Activated T-cell treated with anti-CD3 and anti-CD28 coated beads, Interleukin-2, amount 50 U/mL, for 48 hours (primary cell): ENCODE measurements at places on chromosomes 5 and 9.

DNA sequence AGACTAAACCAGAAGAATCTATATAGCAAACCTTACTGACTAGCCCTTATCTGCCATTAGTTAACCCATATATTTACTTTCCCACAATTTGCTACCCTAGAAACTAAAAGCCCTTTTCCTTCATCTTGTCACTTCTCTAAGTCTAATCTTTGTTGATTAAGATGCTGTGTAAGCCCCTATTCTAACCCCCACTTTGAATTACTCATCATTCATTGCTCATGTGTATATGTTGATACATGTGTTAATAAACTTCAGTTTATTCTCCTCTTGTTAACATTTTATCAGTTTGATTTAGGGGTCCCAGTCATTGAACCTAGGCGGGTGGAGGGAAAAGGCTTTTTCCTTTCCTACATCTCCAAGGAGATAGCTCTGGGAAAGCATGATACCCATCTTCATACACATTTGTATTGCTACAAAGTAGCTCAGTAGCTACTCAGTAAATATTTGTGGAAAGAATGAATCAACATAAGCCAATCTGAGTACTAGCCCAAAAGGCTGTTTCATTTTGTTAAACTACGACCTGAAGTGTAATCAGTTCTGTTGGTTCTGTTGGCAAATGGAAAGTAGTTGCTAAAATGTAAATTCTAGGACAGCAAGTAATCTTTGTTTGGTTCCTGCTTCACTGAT, 35.1 kb upstream of the NDFIP1 start:
- no peak for DNase-seq

- no peak for DNase-seq
Observed at GRCh38 chr5:95841914-95842812, 19.6 kb upstream of the GLRX start.

- no peak for DNase-seq
Observed at GRCh38 chr5:136208916-136209315, 16.0 kb upstream of the SMIM32 start.

- DNase-seq, result no peak
Observed at GRCh38 chr5:2721385-2722138, 29.9 kb downstream of the IRX2 start.

DNA sequence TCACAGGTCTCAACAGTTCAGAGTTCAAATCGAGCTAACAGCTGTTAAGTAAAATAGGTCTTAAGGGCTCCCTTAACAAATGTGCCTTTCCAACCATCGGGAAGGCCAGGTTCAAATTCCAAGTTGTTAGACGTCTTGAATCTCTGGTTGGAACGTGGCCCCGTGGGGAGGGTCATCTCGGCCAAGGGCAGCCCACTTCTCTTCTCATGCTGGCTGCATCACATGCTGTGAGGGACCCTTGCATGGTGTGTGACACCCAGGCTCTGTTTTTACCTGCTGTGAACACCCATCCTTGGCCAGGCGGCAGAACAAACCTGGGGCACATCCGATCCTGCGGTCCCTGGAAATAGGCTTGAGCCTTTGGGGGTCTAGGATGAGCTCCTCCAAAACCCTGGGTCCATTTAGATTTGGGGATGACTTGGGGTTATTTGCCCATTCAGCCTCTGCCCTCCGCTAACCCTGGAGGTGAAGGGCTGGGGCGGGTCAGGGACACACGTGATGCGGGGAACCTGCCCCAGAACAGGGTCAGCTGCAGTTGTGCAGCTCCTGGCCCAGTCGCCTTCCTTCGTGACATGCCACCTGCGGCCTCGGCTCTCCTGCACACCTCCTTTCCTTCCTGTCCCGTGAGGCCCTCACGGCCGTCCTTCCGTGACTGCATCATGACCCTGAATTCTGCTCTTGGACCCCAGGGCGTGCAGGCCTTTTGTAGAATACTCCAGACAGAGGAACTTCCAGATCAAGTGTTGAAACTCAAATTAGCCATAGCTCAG, 45.9 kb downstream of the BOD1 start:
- DNase-seq, result no peak

- DNase-seq, result no peak
Observed at GRCh38 chr9:113310538-113310937, 7.4 kb upstream of the RNF183 start.

- no peak for DNase-seq
Observed at GRCh38 chr5:137192293-137192743, 306.8 kb downstream of the SPOCK1 start.

- DNase-seq, result no peak
Observed at GRCh38 chr9:7907551-7908337, 108.2 kb upstream of the DMAC1 start.

GRCh38 chr9:74771672-74772071, 116.0 kb downstream of the TRPM6 start:
- no peak for DNase-seq

DNA sequence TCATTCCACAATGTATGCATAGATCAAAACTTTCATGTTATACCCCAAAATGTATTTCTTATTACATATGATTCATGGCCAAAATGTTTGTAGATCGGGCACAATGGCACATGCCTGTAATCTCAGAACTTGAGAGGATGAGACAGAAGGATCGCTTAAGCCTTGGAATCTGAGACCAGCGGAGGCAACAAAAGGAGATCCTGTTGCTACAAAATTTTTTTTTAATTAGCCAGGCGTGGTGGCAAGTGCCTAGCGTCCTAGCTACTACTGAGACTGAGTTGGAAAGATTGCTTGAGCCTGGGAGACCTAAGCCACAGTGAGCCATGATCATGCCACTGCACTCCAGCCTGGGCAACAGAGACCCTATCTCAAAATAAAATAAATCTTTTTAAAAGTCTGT, 89.9 kb downstream of the MAPKAP1 start:
- DNase-seq, result no peak

DNA sequence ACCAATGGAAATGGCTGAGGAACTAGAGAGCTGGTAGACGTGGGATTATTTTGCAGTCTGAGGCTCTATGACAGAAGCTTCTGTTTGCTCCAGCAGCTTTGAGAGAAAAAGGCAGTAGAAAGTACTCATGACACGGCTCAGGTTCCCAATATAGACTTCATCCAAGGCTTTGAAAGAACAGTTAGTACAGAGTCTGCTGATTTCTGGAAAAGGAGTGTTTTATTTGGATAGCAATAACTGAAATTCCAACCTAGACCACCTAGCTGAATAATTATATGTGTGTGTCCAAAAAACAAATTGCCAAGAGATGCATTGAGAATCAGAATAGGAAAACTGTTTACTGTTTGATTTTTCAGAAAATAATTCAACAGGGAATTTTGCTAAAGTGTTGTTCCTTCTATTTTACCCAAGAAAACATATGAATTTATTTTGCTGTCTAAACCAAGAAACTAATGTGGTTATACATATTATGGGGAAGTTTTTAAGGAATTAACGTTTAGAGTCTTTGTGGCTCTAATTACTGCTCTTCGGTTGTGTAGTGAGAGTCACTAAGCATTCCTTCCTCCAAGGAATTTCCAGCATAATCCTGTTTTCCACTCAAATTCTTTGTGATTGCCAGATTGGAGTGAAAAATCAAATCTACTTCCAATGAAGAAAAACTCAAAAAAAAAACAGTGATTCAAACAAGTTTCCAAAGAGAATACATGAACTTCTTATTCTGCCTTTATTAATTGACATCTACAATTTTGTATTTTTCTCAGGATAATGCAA, 18.1 kb upstream of the MTX3 start:
- DNase-seq, result no peak

DNA sequence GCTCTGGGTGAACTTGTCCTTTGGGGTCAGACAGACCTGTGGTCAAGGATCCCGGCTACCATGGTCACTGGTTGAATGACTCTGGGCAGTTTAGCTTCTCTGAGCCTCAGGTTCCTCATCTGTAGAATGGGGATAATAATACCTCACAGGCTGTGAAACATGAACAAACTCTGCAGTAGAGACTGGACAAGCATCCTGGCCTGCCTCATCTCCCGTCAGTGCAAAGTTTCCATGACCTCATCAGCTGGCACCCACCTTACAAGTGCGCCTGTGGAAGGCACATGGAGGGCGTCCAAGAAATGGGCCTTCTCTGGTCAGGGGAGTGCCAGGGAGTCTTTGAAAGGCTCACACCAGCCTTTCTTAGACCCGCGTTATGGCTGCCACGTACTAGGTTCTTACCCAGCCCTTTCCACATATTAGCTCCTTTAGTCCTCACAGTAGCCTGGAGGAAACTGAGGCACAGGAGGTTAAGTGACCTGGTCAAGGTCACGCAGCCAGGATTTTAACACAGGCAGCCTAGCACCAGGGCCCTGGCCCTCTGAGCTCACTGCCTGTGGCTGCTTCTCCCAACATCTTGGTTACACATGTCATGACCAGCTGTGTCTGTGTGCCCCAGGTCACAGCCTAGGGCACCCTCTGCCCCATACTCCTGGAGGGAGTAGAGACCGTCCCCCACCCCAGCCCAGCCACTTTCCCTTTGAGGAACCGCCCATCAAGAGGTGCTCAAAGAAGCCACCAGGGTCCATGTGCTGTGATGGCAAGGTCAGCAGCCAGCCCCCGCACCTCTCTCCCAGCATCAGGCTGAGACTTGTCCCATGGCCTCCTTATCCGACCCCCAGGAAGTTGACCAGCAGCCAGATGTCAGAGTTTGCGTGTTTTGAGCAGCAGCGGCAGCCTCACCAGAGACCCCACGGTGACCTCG, 39.4 kb upstream of the RPL26L1 start:
- DNase-seq, result no peak

DNA sequence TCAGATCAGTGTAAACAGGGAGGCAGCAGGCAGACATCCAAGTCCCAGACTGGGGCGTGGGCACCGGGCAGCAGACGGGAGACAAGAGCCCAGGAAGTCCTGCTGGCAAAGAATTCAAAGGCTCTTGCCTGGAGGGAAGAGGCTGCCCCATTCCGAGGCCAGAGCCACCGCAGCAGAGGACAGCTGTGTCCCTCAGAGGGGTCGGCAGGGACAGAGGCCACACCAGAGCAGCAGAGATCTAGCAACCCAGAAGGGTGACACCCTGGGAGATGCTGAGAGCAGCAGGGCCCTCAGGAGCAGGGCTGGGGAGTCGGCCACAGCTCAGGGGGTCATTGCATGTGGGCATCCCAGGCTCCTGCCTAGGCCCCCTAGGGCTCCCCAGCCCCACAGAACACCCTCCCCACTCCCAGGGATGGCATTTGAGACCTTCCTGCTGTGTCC, 29.1 kb downstream of the ADAMTS2 start:
- no peak for DNase-seq

GRCh38 chr5:96067251-96067650, 105.6 kb upstream of the ELL2 start:
- DNase-seq, result no peak

- no peak for DNase-seq
Observed at GRCh38 chr9:93417538-93417937, 33.9 kb upstream of the FAM120A start.

DNA sequence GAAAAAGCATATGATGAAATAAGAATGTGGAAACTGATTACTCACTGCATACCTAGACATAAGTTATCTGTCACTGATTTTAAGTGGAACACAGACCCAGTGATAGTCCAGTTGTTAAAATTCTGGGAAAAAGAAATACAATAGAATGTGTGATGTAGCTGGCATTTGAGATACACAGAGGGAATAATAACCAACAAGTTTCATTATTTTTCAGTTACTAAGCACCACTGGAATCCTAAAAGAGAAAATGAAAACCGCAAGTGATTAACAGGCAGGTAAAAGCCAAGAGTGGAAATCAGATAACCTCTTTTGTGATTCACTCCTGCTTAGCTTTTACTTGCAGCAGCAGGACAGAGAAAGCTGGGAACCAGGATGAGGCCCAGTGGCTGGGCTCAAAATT, 994.0 kb upstream of the SEMA6A start:
- DNase-seq, result no peak

- DNase-seq, result no peak
Observed at GRCh38 chr9:116580853-116581252, 106.3 kb upstream of the TRIM32 start.

GRCh38 chr5:140925806-140926442, at the start of gene PCDHAC1:
TSS of gene PCDHAC1 (plus strand) at chr5:140926299. CDS start at chr5:140926893, 594 bp downstream.
- no peak for DNase-seq

DNA sequence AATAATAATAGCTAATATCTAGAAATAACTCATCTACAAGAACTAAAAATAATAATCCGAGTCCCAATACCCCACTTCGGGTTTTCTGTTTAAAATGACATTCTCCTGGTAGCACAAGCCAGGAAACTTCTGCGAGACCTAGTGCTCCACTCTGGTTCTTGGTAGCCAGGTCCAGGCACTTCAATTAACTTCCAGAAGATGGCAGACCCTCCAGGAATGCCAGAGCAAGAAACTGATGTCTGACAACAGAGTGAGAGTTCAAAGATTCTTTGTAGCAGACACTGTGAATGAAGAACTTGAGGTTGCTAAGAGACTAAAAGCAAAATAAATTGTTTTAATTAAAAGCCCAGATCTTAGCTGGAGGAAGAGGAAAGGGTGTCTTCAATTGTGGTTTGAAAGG, 1963.3 kb upstream of the CDH9 start:
- DNase-seq, result no peak

GRCh38 chr9:35736201-35736633, 3.8 kb downstream of the CREB3 start:
- DNase-seq, result peak; percentile 71

GRCh38 chr9:137300567-137301080, 1.4 kb downstream of the NRARP start:
- no peak for DNase-seq

GRCh38 chr5:154587123-154588026, 109.3 kb upstream of the HAND1 start:
- DNase-seq, result no peak
